ENCODE measurements at places on chromosomes 5 and 9. TPM values are rescaled to one million over a fixed set of nuclear protein-coding genes. Genes with fewer than 3 reads are reported as not detected.

- no peak for DNase-seq
These were observed 103.9 kb upstream of the MEGF10 start for GRCh38 chr5:127186657-127187056.

The OR2Y1 gene
- total RNA-seq: not detected

DNA sequence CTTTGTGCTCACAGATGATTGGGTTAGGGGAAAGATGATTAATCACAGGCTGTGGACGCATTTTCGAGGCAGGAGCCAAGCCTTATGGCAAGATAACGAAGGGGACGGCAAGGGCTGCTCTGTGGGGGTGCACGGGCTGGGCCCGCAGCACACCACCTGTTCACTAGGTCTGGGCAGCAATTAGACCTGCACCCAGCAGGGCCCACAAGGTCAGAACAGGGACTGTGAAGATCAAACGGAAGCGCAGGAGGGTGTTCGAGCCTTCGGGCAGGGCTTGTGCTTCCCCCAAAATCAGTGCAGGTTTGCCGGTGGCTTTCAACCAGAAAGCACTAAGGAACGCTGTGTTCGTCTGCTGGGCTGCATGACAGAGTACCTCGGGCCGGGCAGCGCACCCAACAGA lies 73.7 kb downstream of the UBE2QL1 start:
- no peak for DNase-seq

The FOXD4L5 gene
- 0.38 TPM for total RNA-seq

The MLLT3 gene
- 18.0 TPM for total RNA-seq

DNA sequence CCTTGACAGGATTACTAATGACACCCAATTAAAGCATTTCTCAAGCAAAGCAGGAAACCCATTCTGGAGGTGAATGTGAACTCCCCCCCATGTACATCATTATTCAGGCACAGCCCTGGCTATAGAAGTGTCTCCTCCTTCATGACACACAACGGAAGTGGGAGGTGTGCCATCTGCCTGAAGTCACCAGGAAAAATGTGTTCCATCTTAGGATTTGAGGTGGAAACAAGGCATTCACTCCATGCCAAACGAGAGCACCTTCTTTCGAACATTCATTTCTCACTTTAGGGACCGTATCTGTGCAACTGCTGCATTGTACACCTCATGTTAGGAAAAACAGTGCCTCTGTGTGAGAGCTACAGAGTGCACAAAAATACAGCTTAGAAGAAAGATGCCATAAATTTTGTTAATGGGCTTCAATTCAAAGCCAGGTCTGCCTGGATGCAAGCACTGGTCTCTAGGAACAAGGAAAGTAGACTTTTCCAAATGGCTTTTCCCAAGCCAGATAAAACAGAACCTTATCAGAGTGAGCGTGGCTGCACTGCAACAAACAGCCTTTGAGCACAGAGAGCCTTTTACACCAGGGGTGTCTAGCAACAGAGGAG lies 19.4 kb downstream of the GOLM1 start:
- DNase-seq: no peak

The INSYN2B gene
- total RNA-seq: not detected

The SLC6A7 gene
- not detected for total RNA-seq

GRCh38 chr5:136087961-136088871 lies 44.4 kb upstream of the SMAD5 start:
- DNase-seq: peak; percentile 65

GRCh38 chr9:8677741-8678140 lies 878.2 kb upstream of the DMAC1 start:
- DNase-seq: no peak

Data from lower lobe of right lung (tissue), 2 donors.